ENCODE measurements at places on chromosomes 2 and 18.

- no peak for DNase-seq
These were observed 10.3 kb downstream of the STAMBP start for GRCh38 chr2:73838889-73839534.

- no peak for DNase-seq
These were observed 87.1 kb downstream of the C1QL2 start for GRCh38 chr2:119071476-119071875.

- DNase-seq: no peak
These were observed 99.4 kb upstream of the SCN7A start for GRCh38 chr2:166593403-166593802.

GRCh38 chr2:120760446-120761135 is 24.9 kb downstream of the GLI2 start:
- DNase-seq: no peak

DNA sequence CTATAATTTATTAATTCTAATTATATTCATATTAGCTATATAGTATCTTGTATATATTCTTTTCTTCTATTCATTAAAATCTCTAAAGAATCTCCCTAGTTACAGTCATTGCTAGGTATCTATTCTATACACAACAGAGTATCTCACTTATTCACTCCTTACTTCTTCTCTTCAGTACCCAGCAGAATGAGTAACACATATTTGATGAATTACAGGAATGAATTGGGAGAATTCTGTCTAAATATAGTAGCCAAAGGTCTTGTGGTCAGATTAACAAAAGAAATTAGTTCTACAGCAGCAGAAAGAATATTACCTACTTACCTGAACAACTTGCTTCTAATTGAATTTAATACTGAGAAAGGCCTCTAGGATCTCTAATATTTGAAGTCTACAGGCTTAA is 758.0 kb upstream of the ZEB2 start:
- DNase-seq: no peak

- DNase-seq: no peak
These were observed 1.2 kb downstream of the SAP130 start for GRCh38 chr2:128026448-128027277.

- no peak for DNase-seq
These were observed 9.6 kb upstream of the DPYSL5 start for GRCh38 chr2:26838121-26838906.

DNA sequence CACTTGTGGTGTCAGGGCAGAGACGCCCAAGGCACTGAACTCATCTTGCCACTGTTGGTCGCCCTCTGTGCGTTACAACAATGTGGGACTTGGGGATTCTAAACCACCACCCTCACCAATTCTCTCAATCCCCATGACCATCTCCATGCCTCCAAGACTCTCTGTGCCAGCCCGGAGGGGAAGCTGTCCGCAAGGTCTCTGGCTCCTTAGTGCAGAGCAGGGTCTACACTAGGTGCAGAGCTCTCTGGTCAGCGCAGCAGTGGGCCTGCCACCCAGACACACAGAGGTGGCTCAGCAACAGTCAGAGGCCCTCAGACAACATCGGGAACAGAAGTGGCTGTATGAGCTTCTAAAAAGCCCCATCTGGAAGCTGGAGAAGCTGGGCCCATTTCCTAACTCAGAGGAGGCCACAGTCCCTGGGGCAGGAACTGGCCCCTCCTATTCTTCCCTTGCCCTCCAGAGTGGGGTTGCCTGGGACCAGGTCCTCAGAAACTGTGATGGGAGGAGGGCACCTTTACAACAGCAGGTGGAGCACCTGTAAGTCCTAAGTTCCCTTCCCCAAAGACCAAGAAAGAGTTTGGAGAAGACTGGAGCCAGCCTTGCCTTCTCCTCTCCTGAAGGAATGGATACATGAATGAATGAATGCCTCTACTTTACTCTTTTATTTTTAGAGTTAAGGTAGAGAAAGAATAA is 37.7 kb downstream of the SERTAD2 start:
- DNase-seq: no peak

- no peak for DNase-seq
These were observed 385.0 kb upstream of the FAM98A start for GRCh38 chr2:33984131-33984530.

- peak; percentile 46 for DNase-seq
These were observed 558 bp downstream of the FBXO41 start for GRCh38 chr2:73283545-73284295.

Measured in HL-60 (cell line).